Activated naive CD8-positive, alpha-beta T cell treated with anti-CD3 and anti-CD28 coated beads, Interleukin-2, amount 10 ng/mL, durations not matched to agents 7 days and 5 days (primary cell): ENCODE measurements at places on chromosomes 6 and 20. TPM values are rescaled to one million over a fixed set of nuclear protein-coding genes. Genes with fewer than 3 reads are reported as not detected.

- H3K27ac ChIP-seq = no peak overlapping the region
- H3K27me3 ChIP-seq = no peaks in the 10 kb centered on the region
- H3K36me3 ChIP-seq = no peaks in the 10 kb centered on the region
- DNase-seq = peak; percentile 69
These were observed 34.1 kb upstream of the EZR start for GRCh38 chr6:158853072-158853879.

DNA sequence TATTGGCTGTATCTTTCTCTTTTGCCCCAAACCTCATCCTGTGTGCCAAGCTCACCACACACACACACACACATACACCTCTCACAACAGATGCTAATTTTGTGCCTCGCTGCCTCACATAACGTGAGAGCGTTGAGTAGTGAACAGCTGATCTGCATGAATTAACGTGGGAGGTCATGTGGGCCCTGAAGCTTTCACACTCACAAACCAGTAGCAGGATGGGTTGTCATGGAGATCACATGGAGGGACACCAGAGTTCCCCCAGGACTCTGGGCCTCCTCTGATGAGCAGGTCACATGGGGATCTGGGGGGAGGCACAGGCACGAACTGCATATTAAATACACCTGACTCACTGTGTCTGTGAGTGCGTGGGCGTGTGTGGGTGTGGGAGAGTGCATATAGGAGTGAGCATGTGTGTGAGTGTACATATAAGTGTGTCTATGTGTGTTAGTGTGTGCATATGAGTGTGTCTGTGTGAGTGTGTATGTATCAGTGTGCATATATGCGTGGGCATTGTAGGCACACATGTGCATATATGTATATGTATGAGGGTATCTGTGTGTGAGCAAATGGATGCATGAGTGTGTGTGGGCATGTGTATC, 62.7 kb upstream of the SULF2 start:
- H3K27me3 ChIP-seq = no peaks in the 10 kb centered on the region
- peaks cover 6% of the 10 kb centered on the region for H3K4me1 ChIP-seq
- no peak overlapping the region for H3K4me3 ChIP-seq
- H3K36me3 ChIP-seq = no peaks in the 10 kb centered on the region
- DNase-seq = no peak

ZNF292 gene
- 77.6 TPM for total RNA-seq

DNA sequence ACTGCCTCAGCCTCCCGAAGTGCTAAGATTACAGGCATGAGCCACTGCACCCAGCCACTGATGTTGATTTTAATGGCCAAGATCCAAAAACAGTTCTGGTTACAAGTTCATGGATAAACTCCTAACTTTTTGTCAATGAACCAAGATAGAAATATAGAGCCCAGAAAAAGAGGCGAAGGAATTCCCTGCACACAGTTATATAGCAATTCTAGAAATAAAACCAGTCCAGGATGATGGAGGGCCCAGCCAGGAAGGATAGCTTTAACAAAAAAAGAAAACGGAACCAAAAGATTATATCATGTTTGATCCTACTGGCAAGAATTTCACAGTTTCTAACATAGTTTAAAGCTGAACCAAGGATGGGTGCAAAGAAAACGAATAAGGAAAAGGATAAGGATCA, 10.9 kb downstream of the EPB41L2 start:
- DNase-seq = no peak
- H3K36me3 ChIP-seq = peaks cover 22% of the 10 kb centered on the region
- peaks cover 3% of the 10 kb centered on the region for H3K4me1 ChIP-seq
- no peak overlapping the region for H3K27ac ChIP-seq

- H3K27me3 ChIP-seq = no peaks in the 10 kb centered on the region
- H3K4me3 ChIP-seq = no peak overlapping the region
- no peaks in the 10 kb centered on the region for H3K36me3 ChIP-seq
- H3K4me1 ChIP-seq = no peaks in the 10 kb centered on the region
- DNase-seq = no peak
These were observed 759.7 kb downstream of the HDGFL1 start for GRCh38 chr6:23329086-23329485.

DNA sequence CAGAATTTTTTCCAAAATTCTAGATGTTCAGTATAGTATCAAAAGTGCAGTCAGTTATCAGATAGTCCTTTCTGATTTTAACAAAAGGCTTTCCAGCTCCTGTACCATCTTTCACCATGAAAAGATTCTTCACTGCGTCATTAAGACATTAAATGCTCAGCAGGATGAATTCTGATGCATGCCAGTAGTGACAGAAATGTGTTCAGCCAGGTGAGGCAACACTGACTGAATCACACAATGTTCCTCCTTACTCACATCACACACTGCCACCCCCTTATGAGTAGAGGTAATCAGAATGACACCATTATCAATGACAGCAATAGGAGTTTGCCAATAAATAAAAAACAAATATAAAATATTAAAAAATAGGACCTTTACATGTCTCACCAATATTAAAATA, 426.6 kb upstream of the PLCB4 start:
- H3K4me3 ChIP-seq = no peak overlapping the region
- DNase-seq = no peak

DNA sequence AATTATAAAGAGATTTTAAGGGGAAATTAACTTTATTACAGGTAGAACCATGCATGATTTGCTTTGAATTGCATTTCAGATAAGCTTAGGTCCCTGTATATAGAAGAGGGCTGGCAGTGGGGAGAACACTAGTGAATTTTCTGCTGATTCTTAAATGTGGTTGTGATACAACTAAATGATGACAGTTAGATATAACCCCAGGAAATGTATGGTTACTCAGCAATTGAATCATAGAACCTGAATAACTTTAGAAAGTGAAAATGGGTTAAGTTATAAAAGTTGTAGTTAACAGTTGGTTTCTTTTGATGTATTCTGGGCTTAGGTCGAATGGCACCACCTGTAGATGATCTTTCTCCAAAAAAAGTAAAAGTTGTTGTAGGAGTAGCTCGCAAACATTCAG, 70.1 kb downstream of the PHF3 start:
- peaks cover 16% of the 10 kb centered on the region for H3K4me1 ChIP-seq
- no peak overlapping the region for H3K4me3 ChIP-seq
- DNase-seq = no peak

GRCh38 chr6:44430326-44430725, 42.8 kb downstream of the CDC5L start:
- H3K4me3 ChIP-seq = no peak overlapping the region
- no peak overlapping the region for H3K27ac ChIP-seq
- no peaks in the 10 kb centered on the region for H3K27me3 ChIP-seq
- peaks cover 13% of the 10 kb centered on the region for H3K36me3 ChIP-seq
- DNase-seq = no peak
- H3K4me1 ChIP-seq = peaks cover under 1% of the 10 kb centered on the region

DNA sequence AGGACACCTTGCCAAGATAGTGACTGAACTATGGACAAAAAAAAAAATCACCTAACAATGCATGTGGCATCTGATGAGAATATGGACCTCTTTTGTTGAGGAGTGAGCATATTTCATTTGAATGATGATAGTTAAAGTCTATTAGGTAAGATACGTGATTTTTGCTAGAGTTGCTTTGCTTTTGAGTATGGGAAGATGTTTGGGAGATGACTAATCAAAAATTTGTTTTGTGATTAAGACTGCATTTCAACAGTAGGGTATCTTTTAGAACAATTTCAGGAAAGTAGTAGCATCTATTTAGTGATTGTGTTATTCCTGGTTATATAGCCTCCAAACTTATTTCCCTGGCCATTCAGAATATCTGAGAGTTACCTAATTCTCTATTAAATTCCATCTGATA, 878.6 kb upstream of the CITED2 start:
- no peaks in the 10 kb centered on the region for H3K4me1 ChIP-seq
- H3K27ac ChIP-seq = no peak overlapping the region
- H3K4me3 ChIP-seq = no peak overlapping the region
- DNase-seq = no peak

- H3K27ac ChIP-seq = no peak overlapping the region
- H3K4me1 ChIP-seq = no peaks in the 10 kb centered on the region
- DNase-seq = no peak
- no peak overlapping the region for H3K4me3 ChIP-seq
These were observed 135.1 kb upstream of the ENPP5 start for GRCh38 chr6:46305833-46306232.

DNA sequence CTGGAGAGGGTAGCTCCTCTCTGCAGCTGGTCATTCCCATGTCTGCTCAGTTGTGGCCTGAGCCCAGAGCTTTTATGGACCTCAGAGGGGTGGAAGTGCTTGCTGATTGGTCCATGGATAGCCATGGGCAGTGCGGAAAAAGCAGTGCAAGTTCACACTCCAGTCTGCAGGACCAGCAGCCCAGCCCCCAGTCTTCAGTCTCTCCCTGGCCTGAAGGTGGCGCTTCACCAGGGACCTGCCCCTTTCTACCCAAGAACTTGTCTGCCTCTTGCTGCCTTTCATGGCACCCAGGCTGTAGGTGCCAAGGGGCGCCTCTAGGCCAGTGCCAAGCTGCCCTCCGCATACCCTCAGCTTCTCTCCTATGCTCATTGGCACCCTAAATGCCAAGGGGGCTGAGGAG, 91.0 kb downstream of the TBXT start:
- no peaks in the 10 kb centered on the region for H3K4me1 ChIP-seq
- no peaks in the 10 kb centered on the region for H3K27me3 ChIP-seq
- H3K4me3 ChIP-seq = no peak overlapping the region
- DNase-seq = no peak
- H3K27ac ChIP-seq = no peak overlapping the region

- no peak overlapping the region for H3K4me3 ChIP-seq
- no peaks in the 10 kb centered on the region for H3K36me3 ChIP-seq
- H3K27me3 ChIP-seq = no peaks in the 10 kb centered on the region
- no peak for DNase-seq
- H3K4me1 ChIP-seq = no peaks in the 10 kb centered on the region
These were observed 38.8 kb downstream of the CITED2 start for GRCh38 chr6:139335447-139336210.

GRCh38 chr6:47525330-47526057, 47.9 kb downstream of the CD2AP start:
- DNase-seq = no peak
- no peak overlapping the region for H3K27ac ChIP-seq
- H3K4me3 ChIP-seq = no peak overlapping the region
- H3K27me3 ChIP-seq = no peaks in the 10 kb centered on the region
- H3K4me1 ChIP-seq = peaks cover 20% of the 10 kb centered on the region
- peaks cover 33% of the 10 kb centered on the region for H3K36me3 ChIP-seq

DNA sequence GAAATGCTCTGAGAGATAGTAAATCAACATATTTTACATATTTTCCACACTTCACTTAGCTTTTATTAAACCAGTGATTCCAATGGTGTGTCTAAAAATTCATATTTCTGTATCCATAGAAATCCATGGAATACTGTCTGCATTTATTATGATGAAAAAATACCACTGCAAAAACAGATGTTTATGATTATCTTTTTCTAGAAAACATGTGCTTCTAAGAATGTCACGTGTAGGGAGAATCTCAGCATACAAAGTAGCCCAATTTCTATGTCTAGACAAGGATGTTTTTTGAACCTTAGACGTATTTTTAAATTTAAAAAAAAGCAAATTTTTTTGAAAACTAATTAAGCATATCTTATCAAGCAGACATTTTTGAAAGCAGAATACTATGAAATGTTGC, 622.4 kb downstream of the TENT5A start:
- H3K4me1 ChIP-seq = no peaks in the 10 kb centered on the region
- no peaks in the 10 kb centered on the region for H3K36me3 ChIP-seq
- H3K27me3 ChIP-seq = no peaks in the 10 kb centered on the region
- no peak overlapping the region for H3K27ac ChIP-seq
- H3K4me3 ChIP-seq = no peak overlapping the region

TBC1D7 gene
- 23.5 TPM for total RNA-seq

GRCh38 chr6:67956352-67956751, 678.7 kb upstream of the ADGRB3 start:
- H3K36me3 ChIP-seq = no peaks in the 10 kb centered on the region
- no peaks in the 10 kb centered on the region for H3K27me3 ChIP-seq
- DNase-seq = no peak
- H3K4me3 ChIP-seq = no peak overlapping the region
- H3K27ac ChIP-seq = no peak overlapping the region
- H3K4me1 ChIP-seq = no peaks in the 10 kb centered on the region

DNA sequence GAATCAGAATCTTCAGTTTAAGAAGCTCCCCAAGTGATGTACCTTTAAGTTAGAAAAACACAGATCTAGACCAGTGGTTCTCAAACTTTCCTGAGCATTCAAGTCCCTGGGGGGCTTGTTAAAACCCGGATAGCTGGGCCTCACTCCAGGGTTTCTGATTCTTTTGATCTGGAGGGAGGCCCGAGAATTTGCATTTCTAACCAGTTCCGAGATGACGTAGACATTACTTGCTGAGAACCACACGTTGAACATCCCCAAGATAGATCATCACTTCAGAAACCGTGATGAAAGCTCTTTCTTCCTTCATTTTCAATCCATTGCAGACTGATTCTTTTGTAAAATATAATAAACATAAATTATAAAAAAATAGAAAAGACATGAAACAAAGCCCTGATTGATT, 40.7 kb upstream of the KIF16B start:
- H3K27ac ChIP-seq = no peak overlapping the region
- DNase-seq = no peak
- no peaks in the 10 kb centered on the region for H3K4me1 ChIP-seq
- H3K27me3 ChIP-seq = peaks cover 3% of the 10 kb centered on the region

DTNBP1 gene
- 18.3 TPM for total RNA-seq

SIRPD gene
- 0.31 TPM for total RNA-seq

GRCh38 chr6:15755526-15755925, 92.7 kb upstream of the DTNBP1 start:
- no peak overlapping the region for H3K27ac ChIP-seq
- H3K36me3 ChIP-seq = no peaks in the 10 kb centered on the region
- H3K4me3 ChIP-seq = no peak overlapping the region
- peaks cover 3% of the 10 kb centered on the region for H3K27me3 ChIP-seq
- DNase-seq = no peak
- no peaks in the 10 kb centered on the region for H3K4me1 ChIP-seq

DNA sequence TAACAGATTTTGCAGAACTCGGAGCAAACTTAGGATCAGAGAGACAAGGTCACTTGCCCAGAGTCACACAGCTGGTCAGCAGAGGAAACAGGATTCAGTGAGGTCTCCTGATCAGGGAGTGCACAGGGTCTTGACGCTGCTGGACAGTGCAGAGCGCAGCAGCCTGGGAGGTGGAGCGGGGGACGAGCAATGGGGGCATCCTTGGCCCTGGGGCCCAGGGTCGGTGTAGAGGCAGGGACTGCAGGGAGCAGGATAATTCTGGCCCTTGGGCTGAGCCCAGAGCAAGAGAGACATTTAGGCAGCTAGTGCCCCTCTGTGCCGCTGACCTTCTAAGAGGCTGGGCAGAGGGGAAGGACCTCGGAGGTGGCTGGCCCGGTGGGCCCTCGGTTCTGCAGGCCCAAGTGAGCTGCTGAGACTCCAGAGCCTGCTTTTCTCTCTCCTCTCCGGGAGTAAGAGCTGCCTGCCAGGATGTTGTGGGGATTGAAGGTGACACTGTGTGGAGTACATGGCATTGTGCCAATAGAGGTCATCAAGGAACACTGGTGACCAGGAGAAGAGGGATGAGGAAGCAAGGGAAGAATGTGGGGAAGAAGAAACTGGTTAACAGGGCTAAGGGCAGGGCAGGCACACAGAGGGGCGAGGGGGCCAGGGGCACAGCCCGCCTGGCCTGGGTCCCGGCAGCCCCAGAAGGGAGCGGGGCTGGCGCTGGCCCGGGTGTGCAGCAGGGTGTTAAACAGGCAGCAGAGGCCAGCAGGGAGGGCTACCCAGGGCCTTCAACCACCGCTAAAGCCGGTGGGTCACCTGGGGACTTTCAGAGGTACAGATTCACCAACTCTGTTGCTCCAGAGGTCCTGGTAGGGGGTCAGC, 122.0 kb downstream of the AGPAT4 start:
- H3K4me3 ChIP-seq = no peak overlapping the region
- no peaks in the 10 kb centered on the region for H3K4me1 ChIP-seq
- no peaks in the 10 kb centered on the region for H3K36me3 ChIP-seq
- no peak for DNase-seq
- H3K27ac ChIP-seq = no peak overlapping the region
- H3K27me3 ChIP-seq = no peaks in the 10 kb centered on the region
